Astrocyte of the hippocampus (primary cell): ENCODE measurements at places on chromosomes 5 and 9.
A peak's percentile ranks its signal among the peaks of the same experiment; 100 is the strongest.

DNA sequence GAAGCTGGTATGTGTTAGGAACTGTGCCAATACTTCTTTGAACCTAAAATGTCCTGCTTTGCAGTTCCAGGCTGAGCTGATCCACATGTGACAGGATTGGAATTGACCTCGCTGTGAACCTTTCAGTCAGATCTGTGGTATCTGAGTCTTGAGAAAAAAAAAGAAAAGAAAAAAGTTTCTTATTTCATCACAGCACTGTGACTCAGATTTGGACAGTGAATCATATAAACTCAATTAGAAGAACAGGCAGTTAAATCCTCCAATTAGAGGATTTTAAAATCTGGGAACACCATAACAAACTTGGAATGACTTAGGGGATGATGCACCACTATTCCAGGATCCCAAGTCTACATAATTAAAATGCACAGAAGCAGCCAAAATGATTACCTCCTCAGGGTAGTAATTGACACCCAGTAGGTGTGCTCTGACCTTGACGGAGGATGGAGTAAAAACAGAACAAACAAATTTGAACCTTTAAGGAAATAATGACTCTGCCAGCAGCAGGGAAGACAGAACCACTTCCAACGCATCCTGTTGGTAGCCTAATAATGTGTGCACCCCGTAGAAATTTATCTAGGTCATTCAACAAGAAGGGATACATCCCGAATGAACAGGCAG lies 57.8 kb upstream of the RAI14 start:
- DNase-seq: peak; percentile 92

GRCh38 chr9:77939149-77939668 lies 92.4 kb downstream of the GNAQ start:
- DNase-seq: peak; percentile 27

GRCh38 chr5:33343676-33344327 lies 97.0 kb upstream of the TARS1 start:
- peak; percentile 57 for DNase-seq

DNA sequence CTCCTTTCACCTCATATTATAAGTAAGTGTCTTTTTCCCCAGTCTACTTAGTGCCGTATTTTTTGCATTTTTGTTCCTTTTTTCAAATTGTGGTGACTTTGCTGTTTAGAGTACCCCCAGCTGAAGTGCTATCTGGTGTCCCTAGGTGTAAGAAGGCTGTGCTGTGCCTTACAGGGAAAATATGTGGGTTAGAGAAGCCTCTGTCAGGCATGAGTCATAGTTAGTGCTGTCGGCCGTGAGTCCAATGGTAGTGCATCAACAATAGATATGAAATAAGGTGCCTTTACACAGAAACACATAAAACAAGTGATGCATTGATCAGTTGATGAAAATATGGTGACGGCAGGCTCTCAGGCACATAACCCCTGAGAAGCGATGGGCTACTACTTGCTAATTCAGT lies 20.1 kb downstream of the SYK start:
- DNase-seq: no peak

DNA sequence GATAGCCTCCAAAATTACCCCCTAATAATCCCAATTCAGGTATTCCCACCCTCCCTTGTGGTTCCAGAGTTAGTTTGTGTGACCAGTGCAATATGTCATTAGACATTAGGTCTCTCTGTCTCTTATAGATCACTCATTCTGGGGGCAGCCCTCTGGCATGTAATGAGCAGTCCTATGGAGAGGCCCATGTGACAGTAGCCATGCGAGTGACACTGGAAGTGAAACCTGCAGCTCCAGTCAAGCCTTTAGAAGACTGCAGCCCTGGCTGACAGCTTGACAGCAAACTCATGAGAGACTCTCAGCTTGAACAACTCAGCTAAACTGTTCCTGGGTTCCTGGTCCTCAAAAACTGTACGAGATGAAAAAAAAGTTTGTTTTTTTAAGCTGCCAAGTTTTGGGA lies 54.0 kb upstream of the HSPB3 start:
- no peak for DNase-seq
